Prostate gland (tissue), 2 donors: ENCODE measurements at places on chromosomes 16 and 17.
A peak's percentile ranks its signal among the peaks of the same experiment; 100 is the strongest.

- DNase-seq, result peak; percentile 87
These were observed at the start of gene SCPEP1 for GRCh38 chr17:56977673-56978395. Gene SCPEP1, plus strand, starts transcription at chr17:56978131. Its CDS starts 29 bp downstream, at chr17:56978160.

GRCh38 chr17:55607731-55608341 is 96.6 kb upstream of the SMIM36 start:
- DNase-seq, result peak; percentile 96

DNA sequence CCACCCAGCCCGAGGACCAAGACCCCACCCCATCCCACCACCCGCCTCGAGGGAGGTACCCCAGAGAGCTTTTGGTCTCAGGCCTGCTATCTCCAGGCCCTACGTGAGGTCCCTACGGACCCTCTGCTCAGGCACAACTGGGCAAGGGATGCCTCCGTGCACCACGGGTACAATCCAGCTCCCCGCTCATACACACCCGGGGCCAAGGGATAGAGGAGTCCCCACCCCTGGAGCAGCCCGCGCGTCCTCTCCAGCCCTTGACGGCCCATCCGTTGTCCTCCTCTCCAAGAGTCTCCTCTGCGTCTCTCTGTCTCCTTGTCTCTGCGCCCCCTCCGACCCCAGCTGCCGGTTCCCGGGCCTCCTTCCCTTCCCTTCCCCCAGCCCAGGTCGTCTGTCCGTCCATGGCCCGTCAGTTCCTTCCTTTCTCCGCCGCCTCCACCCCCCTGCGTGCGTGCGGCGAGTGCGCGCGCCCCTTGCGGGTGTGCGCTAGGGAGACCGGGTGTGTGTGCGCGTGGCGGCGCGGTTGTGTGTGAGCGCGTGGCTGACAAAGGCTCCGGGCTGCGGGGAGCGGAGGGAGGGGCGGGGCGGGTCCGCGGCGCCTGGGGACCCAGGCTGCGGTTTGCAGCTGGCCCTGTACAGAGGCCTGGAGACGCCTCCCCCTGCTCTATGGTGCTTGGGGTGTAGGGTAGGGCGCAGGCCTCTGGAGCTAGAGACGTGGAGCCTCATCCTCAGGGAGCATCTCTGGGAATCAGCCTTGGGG is 930 bp downstream of the SPNS2 start:
- DNase-seq, result no peak

DNA sequence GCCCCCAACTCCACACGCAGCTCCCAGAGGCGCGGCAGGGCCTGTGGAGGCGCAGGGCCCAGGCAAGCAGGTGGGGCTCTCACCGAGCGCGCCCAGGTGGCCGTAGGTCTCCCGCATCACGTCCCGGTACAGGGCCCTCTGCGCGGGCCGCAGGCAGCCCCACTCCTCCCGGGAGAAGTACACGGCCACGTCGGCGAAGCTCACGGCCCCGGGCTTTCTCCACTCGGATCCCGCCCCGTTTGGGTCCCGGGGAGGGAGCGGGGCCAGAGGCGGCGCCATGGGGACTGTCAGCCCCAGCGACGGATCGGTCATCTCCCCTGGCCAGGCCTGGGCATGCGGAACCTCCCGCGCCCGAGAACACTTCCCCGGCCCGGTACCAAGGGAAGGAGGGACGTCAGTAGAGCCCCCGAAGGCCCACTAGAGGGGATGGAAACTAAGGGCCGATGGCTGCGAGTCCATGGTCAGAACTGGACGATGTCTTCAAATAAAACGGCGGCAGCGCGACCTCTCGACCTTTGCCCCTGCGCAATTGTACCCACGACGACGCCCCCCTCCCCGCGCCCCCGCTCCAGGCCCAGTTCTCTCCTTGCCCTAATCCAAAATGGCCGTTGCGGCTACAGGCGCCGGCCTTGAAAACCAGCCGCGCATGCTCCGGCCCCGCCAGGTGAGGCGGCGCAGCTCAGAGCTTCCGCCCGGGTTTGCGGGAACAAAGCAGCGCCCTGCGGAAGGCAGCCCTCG is at the start of gene ZNF747:
TSS of gene ZNF747 (minus strand) at position 491 of the 738 bp plus-strand sequence. CDS start at position 312, 179 bp downstream.
- DNase-seq, result peak; percentile 89

DNA sequence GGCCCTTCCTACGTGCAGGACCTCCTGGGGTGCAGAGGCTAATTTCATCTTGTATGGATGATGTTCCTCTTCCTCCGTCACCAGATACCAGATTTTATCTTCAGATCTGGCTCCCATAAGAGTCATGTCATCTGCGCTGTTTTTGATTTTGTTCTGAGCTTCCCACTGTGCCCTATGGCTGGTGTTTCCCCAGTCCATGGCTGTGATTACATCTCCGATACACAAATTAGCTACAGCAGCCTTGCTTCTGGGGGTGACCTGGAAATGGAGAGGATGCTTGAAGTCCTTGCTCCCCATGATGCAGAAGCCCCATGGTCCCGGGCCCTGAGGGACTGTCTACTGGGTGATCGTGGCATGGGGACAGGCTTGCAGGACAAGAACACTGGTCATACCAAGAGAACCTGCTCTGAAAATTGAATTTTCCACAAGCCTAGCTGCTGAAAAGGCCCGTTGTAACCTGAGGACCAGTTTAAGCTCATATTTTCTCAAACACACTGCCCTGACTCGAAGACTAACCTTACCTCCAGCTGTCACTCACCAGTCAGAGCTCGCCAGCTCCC is 69.0 kb downstream of the KCNJ12 start:
- DNase-seq, result no peak

GRCh38 chr16:84765616-84766580 is 53.9 kb upstream of the CRISPLD2 start:
- no peak for DNase-seq
